ENCODE measurements at places on chromosomes 16 and 17. TPM values are rescaled to one million over a fixed set of nuclear protein-coding genes. Genes with fewer than 3 reads are reported as not detected.

DNA sequence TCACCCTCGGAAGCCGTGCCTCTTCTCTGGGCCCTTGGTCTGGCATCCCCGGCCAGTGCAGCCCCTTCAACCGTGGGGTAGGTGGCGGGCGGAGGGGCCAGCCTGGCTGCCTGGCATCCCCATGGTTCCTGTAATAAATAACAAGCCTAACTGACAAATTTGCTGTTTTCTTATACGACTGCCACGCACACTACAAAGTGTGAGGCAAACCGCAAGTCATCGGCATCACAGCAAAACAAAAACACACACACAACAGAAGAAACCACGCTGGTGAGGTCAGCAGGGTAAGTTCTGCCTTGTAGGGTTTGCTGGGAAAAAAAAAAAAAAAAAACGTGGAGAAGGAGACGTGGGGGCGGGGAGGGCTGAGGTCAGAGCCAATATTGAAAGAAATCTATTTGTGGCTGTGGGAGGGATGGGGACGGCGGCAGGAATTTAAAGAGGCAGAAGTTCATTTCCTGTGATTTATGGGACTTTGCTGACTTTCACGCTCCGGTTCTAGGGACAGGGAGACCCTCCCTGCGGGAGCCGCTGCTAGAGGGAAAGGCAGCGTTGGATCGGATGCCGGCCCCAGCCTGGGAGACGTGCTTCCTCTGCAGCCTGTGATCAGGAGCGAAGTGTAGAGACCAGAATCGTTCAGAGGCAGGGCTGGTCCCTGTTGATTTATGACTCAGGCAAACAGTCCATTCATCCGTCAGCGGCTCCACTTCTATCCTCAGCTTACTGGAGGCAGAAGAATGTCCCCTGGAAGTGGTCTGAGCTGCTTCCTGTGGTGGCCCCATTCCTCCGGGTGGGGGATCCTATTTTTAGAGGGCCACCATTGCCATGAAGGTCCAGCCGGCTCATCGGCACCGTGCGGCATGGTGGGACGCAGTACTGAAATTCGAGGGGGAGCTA, 162.8 kb downstream of the FOXL1 start:
- no peak for DNase-seq

DNA sequence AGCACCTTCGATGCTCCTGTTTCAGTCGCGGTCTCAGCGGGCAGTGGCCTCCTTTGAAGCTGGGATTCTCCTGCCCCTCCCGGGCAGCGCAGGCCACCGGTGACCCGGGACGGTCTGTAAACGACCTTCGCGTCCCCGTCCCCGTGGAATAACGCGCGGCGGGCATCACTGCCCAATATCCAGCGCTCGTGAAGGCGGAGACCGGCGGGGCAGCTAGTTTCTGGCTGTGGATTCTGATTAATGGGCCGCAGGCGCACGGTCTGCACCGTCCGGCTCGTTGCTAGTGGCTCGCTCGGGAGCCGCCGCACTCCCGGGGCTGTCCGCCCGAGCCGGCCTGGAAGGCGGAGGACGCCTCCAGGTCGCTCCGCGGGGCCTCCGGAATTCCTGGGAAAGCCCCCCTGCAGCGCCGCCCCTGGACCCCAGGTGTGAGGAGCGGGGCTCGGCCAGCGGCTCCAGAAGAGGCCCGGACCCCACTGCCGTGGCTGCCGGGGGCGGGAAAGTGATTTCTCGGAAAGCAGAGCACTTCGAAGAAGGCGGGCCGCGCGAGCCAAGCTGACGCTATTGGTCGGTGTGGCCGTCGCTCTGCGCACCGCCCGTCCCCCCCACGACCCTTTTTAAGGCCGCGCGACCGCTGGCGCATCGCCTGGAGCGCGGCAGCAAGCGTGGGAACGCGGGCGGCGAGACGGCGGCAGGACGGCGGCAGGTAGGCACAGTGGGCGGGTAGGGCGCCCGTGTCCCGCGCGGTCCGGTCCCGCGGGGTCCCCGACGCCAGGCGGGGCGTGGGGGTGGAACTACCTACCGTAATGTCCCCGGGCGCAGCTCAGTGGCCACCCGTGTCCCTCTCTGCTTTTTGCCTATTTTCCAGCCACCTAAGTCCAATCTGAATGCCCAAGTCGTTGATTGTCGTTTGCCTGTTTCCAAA, at the start of gene IRF8:
TSS of gene IRF8 (plus strand) at position 642 of the 922 bp plus-strand sequence. CDS start 3,854 bp downstream, outside the sequence.
- peak; percentile 49 for DNase-seq

KRTAP4-2 gene
- total RNA-seq = not detected

DNA sequence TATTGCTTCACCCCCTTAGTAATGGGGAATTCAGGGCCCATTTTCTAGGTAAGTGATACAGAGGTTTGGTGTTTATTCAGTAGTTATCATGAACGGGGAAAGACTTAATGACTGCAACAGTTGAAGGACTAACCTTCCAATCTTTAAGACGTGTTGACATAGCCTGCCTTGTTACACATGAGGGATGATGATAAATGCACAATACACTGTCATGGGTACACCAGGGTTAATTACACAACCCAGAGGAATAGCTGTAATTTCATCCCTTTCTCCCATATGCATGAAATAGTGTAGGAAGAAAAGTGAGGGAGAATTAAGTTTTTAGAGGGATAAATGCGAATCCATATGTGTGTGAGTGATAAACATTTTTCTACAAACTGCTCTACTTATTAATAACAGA, 10.7 kb downstream of the MYH4 start:
- no peak for DNase-seq

DNA sequence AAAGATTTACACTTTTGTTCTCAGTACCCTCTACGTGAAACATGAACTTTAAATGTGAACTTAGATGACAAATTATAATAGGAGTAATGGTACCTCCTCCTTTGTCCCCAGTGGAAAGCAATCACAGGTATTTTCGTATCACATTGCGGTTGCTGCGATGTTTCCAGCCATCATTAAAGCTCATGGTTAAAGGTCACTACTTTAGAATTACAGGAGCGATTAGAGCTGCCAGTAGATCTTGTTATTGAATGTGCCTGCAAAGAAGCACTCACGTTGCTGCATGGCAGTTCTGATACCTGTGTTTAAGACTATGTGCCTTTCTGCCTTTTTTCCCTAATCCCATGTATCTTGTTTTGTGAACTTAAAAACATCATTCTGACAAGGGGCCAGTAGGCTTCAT, 301.0 kb downstream of the CPPED1 start:
- DNase-seq = no peak

DNA sequence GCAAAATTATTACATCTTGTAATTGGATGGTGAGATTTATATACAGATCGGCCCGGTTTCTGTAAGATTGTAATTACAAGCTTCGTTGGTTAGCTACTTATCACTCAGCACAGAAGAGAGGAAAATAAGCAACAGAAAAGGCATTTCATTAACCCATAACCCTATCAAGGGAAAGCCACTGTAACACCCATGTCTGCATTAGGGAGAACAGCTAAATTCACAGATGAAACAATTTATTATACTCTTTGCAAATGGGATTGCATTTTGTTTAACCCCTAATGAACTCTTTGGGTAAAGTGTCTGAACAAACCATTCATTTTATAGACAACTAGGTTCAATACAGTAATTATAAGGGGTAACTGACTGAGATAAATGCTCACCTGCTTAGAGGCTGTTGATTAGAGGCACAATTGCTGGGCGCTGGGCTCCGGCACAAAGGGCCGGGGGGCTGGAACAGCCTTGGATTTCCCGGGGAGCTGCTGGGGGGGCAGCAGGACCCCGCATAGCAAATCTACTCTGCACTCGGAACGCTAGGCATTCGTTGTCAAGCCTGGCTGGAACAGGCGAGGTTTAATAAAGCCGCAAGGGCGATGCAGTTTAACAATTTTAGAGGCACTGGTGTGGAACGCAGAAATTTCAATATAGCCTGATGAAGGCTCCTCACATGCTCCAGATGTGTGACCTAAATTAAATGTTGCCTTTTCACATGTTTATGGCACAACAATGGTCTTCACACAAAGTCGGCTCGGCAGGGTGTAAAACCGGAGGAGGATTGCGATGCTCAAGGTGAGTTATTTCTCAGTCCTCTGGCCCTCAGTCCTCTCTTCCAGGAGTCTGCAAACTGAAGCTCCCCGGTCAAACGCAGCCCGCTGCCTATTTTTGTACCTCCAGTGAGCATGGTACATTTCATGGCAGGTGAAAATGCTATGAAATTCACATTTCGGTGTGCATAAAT, 134.0 kb upstream of the IRX6 start:
- no peak for DNase-seq

NAGS gene
- 2.1 TPM for total RNA-seq

DNA sequence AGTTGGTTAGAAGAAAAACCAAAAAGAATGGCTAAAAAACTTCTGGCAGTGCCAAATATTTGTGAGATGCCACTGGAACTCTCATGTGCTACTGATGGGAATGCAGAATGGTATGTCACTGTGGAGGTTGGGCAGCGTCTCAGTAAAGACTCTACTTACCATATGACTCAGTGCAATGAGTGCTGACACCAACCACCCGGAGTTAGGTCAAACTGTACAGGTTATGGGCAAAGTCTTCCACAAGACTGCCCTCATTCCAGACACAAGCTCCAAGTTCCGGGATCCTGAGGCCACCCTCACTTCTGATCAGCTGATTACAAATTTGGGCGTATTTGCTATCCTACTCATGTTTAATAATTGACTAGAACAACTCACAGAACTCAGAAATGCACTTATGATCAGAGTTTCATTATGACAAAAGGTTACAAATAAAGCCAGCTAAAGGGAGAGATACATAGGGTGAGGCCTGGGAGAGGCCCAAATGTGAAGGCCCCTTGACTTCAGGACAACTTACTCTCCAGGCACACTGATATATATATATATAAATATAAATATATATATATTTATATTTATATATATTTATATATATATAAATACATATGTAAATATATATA, 114.9 kb downstream of the TRIM37 start:
- peak; percentile 4 for DNase-seq

CENPN gene
- 4.3 TPM for total RNA-seq

GRCh38 chr17:65774787-65775186, 213.3 kb upstream of the AXIN2 start:
- no peak for DNase-seq

DNA sequence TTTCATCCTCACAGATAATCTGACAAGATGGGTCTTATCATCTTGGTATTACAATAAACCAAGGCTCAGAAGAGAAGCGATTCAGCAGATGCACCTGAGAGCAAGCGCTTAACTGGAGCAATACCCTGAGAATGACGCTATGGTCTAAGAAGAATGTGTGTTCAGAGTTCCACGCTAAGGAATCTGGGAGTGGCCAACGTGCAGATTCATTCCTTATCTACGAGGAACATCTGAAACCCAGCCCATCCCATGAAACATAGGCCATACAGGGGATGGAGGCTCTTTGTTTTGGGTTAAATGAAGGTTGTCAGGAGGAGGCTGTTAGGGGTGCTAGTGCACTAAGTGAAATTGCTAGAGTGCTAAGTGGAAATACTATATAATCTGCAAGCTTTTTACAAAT, 28.5 kb upstream of the KDM8 start:
- no peak for DNase-seq

DNA sequence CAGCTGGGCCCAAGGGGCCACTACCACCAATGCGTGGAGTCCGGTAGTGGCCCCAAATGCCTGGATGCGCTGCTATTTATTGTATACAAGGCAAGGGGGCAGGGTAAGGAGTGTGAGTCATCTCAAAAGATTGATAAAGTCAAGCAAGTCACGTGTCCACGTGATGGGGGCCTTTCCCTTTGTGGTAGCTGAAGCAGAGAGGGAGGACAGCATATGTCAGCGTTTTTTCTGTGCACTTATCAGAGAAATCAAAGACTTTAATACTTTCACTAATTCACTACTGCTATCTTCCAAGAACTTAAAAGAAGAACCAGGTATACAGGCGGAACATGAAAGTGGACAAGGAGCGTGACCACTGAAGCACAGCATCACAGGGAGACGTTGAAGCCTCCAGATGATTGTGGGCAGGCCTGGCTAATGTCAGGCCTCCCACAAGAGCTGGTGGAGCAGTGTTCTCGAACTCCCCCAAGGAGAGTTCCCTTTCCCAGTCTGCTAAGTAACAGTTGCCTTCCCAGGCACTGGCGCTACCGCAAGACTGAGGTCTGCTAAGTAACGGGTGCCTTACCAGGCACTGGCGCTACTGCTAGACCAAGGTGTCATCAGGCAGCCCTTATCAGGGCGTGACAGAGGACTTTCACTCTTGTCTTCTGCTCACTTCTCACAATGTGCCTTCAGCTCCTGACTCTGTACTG, 10.8 kb upstream of the ASB16 start:
- DNase-seq = no peak

DNA sequence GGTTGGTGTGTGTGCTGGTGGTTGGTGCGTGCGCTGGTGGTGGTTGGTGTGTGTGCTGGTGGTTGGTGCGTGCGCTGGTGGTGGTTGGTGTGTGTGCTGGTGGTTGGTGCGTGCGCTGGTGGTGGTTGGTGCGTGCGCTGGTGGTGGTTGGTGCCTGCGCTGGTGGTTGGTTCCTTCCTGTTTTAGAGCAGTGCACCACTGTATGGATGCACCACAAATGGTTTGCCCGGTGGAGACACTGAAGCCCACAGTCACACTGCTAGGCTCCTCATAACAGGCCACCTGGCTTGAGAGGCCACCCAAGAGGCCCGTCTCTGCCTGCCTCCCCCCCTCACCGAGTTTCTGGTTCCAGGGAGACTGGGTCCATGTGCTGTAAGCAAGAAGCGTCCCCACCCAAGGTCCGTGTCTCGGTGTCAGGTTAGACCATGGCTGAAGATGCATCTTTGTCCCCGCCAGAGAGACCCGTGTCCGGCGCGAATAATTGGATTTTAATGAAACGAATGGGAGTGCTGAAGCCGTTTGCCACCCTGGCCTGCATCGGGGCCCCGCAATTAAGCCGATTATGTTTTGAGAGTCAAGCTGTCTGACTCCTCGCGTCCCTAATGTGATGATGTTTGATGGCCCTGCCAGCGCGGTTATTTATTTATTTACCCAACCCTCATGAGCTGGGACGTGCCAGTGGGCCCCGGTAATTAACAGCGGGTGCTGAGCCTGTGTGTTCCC, 161.3 kb upstream of the GSE1 start:
- DNase-seq = no peak

GRCh38 chr16:51374346-51374745, 223.3 kb upstream of the SALL1 start:
- DNase-seq = no peak

GRCh38 chr17:56031636-56032035, 121.6 kb upstream of the ANKFN1 start:
- DNase-seq = no peak

- DNase-seq = no peak
These were observed 163.5 kb upstream of the ZNF267 start for GRCh38 chr16:31710134-31710533.

- no peak for DNase-seq
These were observed 11.6 kb downstream of the WIPI1 start for GRCh38 chr17:68445671-68446070.

Data from body of pancreas (tissue), 4 donors.